ENCODE measurements at places on chromosomes 3 and 15.

- no peak for DNase-seq
These were observed 285.4 kb upstream of the AZI2 start for GRCh38 chr3:28634019-28634418.

GRCh38 chr3:3117651-3118050 is 7.5 kb upstream of the IL5RA start:
- DNase-seq, result no peak

DNA sequence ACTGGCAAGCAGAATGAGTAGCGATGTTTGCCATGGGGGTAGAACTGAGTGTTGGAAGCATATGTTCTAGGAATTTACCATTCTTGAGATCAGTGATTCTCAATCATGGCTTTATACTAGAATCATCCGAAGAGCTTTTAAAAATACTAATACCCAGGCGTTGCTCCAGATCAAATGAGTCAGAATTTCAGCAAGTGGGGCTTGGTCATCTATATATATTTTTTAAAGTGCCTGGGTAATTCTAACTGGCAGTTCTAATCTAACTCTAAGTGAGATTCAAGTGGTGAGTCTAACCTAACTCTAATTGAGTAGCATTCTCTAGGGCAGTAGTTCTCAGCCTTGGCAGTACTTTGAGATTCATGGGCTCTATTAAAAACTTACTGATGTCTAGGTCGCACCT is 20.8 kb downstream of the TM4SF1 start:
- DNase-seq, result peak; percentile 50

DNA sequence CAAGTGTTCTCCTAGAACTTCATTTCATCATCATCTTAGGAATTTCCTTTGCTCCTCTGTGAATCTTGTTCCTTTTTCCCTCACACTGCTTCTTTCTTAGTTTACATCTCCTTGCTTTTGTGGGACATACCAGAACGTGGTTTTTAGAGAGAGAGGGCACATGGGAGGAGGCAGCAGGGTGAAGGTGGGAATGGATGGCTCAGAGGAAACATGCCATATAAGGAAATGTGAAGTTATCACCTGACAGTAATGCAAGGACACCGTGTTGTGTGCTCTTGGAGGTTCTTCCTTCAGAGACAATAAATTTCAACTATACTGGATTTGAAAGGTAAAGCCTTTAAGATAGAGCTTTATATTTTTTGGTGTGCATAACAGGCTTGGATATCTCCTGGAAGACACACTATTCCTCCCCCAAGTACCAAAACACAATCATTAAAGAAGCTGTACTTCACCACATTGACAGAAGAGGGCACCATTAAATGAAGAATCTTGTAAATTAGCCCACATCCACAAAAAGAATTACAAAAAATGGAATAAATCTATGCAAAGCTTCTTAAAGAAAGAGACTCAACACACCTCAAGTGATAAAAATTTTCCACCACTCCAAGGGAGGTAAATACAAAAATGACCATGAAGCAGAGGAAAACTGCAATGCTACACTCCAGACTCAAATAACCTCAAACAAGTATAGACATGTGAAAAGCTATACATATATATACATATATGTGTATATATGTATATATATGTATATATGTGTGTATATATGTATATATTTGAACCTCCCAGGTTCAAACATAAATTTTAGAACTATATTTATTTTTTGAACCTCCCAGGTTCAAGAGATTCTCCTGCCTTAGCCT is 26.1 kb downstream of the RPL39L start:
- DNase-seq, result peak; percentile 44

DNA sequence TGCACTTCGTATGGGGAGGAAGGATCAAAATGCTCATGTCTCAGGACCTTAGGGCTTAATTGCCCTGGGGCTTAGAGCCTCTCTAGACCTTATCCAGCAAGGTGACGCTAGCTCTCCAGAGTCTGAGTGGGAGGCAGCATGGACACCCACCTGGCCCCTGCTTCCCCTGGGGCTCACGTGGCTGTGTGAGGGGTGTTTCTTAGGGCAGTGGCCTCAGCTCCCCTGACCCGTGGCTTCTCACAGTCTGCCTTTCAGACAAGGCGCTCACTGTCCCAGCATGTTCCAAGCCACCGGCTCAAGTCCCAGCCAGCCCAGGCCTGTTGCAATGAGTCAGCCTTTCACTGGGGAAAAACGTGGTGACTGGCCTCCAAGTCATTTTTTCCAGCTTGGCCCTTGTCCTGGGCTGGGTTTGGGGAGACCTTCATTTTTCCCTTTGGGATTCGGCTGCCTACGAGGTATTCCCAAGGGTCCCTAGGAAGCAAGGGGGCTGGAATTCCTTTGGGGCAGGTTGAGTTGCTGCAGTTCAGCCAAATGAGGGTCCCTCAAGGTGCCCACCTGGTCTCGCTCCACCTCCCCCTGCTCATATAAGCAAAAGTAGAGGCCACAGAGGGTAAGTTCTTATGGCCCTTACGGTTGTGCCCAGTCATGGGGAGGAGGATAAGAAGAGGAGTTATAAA is 15.7 kb downstream of the BHLHE40 start:
- peak; percentile 93 for DNase-seq

DNA sequence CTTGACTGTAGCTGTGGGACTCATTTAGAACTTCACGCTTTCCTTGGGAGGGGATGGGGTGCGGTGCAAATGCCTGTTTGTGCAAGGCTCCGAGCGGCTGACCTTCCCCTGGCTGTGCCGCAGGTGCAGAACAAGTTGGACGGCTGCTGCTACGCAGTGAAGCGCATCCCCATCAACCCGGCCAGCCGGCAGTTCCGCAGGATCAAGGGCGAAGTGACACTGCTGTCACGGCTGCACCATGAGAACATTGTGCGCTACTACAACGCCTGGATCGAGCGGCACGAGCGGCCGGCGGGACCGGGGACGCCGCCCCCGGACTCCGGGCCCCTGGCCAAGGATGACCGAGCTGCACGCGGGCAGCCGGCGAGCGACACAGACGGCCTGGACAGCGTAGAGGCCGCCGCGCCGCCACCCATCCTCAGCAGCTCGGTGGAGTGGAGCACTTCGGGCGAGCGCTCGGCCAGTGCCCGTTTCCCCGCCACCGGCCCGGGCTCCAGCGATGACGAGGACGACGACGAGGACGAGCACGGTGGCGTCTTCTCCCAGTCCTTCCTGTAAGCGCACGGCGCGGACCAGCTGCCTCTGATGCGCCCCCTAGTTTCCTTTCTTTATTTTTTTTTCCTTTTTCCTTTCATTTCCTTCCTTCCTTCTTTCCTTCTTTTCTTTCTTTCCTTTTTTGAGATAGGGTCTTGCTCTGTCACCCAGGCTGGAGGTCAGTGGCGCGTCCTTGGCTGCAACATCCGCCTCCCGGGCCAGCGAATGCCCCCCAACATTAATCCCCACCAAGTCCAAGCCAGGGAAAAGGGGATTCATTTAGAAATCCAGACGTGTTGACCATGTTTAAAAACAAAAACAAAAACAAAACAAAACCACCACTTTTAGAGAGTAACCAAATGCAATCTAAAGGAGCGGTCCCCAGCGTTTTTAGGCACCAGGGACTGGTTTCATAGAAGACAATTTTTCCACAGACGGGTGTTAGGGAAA is 42.7 kb downstream of the EIF2AK4 start:
- DNase-seq, result peak; percentile 53

GRCh38 chr3:173663696-173664111 is 266.2 kb downstream of the NLGN1 start:
- peak; percentile 59 for DNase-seq

- DNase-seq, result no peak
These were observed 310.4 kb downstream of the PLCL2 start for GRCh38 chr3:17195192-17195611.

DNA sequence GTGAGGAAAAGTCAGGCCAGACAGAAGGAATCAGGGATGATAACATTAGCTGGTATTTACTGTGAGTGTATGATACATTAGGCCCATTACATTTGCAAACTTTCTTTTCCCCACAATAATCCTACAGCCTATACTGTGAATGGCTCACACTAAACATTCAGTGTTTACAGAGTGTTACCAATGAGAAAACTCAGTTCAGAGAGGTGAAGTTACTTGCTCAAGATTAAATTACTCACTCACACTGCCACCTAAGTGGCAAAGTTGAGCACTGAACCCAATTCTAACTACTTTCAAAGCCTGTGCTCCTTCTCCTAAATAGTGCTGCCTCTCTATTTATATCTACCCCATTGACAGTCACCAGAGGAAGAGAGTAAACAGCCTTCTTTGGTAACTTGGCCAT is 8.5 kb downstream of the XPC start:
- DNase-seq, result peak; percentile 47

GRCh38 chr3:136804813-136805212 is 14.1 kb upstream of the SLC35G2 start:
- DNase-seq, result no peak

DNA sequence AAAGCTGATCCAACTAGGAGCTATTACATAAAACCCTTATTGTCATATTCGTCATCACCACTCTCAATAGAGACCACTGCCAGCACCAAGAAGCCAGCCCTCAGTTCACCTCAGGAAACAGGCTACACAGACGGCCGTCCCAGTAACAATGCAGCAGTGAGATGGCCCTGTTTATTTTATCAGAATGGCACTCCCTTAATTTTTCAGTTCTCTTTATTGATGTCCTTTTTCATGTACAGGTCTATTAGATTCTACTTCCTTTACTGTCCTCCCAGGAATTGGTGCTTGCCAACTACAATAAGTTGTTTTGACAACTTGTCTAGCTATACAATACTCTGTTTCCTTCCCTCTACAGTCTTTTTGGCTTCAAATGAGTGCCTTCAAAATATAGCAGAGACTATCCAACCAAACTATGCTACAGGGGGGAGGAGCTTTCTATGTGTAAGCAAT is 272.5 kb downstream of the ZBTB20 start:
- no peak for DNase-seq

GRCh38 chr3:120678331-120678947 is 3.6 kb downstream of the HGD start:
- DNase-seq, result peak; percentile 53

GRCh38 chr15:58491499-58492202 is 59.9 kb downstream of the LIPC start:
- DNase-seq, result no peak

DNA sequence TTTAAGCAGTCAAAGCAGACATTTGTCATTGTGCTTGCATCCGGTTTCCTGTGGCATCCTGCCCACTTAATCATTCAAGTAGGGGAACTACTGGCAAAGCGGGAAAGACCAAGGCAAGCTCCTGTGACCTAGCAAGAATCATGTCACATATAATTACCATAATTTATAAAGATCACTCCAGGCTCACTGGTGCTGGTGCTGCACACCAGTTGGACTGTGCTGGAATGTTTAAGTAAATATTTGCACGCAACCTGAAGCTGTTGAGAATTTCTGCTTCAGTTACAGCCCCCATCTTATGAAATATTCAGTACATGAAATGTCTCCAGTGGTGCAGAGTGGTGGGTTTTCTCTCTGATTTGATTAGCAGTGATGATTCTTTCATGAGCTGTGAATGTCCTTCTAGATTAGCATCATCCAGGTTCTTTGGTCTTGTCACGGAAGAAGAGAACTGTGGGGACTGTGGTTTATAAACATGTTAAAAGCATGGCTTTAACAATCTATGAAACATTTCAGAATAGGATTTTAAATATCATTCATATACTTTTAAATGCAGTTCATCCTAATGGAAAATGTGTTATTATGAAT is 621.3 kb upstream of the EPHA6 start:
- no peak for DNase-seq

DNA sequence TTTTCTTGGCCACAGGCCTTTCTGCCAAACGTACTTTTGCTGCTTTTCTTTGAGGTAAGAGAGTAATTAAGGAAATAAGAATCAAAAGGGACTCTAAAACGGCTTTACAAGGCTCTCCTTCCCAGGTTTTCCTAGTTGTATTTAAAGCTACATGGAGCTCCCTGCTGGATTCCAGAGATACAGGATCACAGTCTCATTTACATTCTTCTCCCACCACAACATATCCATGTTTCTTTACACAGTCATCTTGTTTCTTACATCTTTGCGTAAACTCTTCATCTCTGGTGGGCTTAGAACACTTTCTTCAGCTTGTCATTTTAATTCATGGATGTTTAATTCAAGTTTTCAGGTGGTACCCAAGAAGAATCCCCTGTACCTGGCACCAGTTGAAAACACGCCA is 117.6 kb upstream of the BFSP2 start:
- DNase-seq, result peak; percentile 33

DNA sequence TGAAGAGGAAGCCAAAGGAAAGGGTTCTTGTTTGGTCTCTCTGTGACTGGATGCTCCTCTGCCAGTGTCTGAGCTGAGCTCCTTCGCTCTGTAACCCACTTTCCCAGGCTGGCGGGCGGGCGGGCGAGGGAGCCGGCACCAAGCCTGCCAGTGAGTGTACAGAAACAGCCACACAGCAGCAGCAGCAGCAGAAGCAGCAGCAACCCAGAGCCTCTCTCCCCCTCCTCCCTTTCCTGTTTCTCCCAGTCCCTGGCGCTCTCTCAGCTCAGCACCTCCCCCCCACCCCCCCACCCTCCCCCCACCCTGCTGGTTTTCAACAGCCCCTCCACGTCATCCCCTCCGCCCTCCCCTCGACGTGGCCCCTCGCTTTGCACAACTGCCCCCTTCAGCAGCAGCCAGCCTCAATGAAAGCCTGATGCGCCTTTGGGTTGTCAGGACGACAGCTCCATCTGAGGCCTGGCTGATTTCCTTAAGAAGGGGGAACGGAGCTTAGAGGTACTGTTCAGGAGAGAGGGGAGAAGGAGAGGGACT is at the start of gene LSAMP:
TSS of gene LSAMP (minus strand) at position 177 of the 531 bp plus-strand sequence.
- no peak for DNase-seq

DNA sequence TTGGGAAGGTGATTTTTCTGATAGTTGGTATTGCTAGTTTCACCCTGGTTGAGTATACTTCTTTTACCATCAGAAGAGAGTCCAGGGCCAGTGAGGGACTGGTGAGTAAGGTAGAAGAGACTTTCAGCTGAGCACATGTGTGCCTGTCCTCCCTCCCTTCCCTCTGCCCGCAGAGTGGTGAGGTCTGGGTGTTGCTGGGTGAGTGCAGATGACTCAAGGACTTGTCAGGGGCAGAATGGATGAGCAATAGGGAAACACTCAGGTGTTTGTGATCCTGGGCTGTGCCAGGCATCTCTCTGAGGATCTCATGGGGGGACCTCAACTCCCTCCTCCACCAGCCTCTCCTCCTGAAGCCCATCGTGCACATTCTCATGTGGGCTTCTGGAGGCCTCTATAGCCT is 76.0 kb upstream of the GSK3B start:
- peak; percentile 91 for DNase-seq

DNA sequence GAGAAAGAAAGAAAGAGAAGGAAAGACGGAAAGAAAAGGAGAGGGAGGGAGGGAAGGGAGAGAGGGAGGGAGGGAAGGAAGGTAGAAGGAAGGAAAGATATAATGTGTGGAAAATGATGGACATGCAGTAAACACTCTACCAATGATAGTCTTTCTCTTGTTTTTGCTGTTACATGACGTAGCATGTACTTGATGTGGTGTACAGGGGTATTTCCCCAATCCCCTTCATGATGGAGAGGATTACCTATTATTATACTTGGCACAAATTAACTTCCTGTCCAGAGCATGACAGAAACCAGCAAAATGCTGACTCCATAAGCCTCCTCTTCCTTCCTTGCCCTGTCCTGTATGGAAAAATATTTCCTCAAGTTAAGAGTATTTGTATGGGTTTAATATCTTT is 124.4 kb downstream of the B3GALNT1 start:
- DNase-seq, result no peak

GRCh38 chr3:188534633-188535032 is 380.7 kb downstream of the LPP start:
- DNase-seq, result peak; percentile 13

- DNase-seq, result no peak
These were observed 23.1 kb downstream of the ISG20 start for GRCh38 chr15:88661761-88662556.

GRCh38 chr15:29883126-29883525 is 60.9 kb upstream of the TJP1 start:
- DNase-seq, result no peak
